Fibroblast of pulmonary artery (primary cell): ENCODE measurements at places on chromosomes 1 and 21.

- no peak for DNase-seq
Observed at GRCh38 chr1:4055294-4055967, 155.4 kb upstream of the C1orf174 start.

- peak; percentile 56 for DNase-seq
Observed at GRCh38 chr1:207925210-207925609, 14.3 kb upstream of the CD34 start.

GRCh38 chr1:220991506-220991905, 112.3 kb downstream of the HLX start:
- no peak for DNase-seq

DNA sequence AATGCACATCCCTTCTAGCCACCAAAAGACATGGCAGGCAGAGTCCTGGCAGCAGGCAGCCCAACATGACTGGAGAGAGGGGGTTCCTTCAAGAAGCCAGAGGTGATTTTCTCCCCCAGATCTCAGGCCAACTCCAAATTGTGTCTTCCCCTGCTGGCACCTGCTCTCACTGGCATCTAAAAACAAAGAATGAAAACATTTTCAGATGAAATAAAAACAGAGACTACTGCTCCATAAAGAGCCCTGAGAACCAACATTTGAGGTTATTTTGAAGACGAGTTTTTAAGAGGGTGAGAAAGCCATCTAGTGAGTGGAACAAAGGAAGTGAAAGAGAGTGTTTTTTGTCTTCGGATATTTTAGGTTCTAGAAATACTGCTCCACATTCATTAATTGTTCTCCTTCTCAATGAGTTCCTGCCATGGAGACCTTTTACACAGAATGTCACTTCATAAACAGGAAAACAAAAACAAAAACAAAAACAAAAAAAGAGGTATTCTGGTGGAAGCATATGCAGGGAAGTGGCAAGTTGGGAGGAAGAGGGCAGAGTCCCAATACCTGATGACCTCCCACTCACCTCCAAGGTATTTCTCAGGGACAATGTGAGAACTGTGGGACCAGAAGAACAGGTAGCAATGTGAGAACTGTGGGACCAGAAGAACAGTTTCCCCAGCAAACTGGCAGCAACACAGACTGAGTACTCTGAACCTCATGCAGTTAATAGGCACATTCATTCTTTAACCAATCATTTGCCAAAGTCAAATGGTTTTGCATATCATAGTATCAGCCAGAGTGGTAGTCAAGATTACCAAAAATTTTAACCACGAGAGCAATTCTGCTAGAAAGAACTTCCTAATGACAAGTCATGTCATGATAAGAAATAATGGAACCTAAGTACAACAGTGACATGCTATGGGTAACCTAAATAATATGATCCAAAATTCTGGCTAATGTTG, 50.0 kb downstream of the KIAA0319L start:
- DNase-seq, result no peak

- DNase-seq, result peak; percentile 67
Observed at GRCh38 chr1:169741666-169742394, 8.0 kb upstream of the SELE start.

DNA sequence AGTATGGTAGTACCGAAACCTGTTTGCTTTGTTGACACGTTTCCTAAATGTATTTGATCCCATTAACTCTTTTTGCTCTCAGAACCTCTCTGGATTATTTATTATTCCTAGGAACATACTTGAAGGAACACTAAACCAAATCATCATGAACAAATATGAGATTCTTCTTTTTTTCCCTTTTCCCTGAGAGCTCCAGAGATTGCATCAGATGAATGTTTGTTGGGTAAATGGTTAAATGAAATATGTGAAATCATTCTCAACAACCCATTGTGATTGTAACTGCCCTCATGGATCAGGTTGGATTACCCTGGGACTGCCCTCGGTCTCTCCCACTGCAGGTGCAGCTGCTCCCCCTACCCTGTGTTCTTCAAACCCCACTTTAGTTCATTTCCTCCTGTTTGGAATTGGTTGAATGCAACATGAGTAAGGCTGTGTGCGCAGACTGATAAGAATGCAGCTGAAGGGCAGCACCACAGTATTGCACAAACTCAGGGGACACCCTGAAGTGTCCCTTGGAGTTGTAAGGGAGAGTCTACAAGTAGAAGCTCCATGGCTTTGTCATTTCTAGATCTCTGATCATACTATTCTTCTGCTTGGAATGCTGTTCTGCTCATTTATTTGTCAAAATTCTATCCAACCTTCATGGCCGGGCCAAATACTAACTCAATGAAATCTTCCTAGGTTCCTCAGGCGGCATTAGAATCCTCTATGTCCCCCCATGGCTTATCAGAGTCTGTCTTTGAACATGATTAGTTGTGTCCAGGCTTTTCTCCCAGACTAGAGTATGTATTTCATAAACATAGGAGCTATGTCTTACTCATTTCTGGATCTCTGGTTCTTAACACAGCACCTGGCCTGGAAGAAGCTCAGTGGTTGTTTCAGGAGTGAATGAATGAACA, 47.1 kb upstream of the NEK2 start:
- DNase-seq, result no peak

- no peak for DNase-seq
Observed at GRCh38 chr21:8992731-8993174, 1528.6 kb upstream of the TPTE start.

GRCh38 chr1:160227034-160227433, 21.9 kb downstream of the PEA15 start:
- DNase-seq, result no peak

GRCh38 chr1:30908696-30909364, at the start of gene SDC3:
Gene SDC3 (minus strand): TSS chr1:30908758. CDS start chr1:30908586, 172 bp downstream.
- DNase-seq, result peak; percentile 42

DNA sequence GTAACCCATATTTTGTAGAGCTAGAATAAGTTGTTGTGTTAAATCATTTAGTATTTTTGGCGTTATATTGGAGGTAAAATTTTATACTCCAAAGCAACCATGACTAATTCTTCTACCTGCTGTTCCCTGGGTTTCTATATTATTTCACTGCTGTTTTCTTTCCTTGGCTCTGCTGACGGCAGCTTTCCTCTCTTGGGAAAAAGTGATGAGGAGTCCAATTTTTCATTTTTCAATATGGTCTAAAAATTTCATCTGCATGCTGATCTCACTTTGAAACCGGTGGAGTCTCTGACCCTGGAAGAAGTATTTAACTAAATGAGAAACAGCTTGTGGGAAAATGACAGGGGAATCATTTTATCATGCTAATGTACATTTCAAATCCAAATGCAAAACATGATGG, 110.2 kb downstream of the IFI44 start:
- no peak for DNase-seq

DNA sequence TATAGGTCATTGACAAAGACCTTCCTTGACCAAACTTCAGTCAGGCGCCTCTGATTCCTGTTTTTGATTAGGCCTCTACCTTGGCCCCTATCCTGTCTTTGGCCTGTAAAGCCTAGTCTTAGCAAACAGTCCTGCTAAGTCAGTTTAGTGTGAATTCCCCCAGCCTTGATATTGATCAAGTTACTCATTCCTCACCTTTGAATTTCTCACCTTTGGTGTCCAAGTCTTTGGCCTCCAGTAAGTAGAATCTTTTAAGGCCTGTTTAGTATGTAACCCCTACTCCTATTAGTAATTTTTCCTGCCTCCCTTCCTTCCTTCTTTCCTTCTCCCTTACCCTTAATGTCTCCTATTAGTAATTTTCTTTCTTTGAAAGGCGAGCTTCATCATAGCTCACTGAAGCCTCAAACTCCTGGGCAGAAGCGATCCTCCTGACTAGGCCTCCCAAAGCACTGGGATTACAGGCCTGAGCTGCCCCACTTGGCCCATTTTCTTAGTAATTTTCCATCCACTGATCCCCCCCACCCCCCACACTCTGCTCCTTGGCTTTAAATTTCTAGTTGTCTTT, 13.0 kb upstream of the ZNF692 start:
- no peak for DNase-seq

DNA sequence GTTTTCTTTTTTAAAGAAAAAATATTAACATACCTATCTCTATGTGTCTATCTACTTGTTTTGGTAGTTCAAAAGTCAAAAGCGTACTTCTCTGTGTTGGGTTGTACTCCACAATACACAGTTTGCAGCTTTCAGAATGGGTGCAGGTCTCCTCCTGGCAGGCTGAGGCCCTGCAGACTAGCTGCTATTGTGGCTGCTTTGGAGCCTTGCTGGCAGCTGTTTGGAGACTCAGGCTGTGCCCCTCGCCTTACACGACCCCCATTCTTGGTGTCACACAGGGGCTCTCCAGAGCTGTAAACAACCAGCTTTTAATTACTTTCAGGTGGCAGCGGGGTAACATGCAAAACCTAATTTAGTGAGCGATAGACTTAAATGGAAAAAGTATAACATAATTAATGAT, 160.4 kb downstream of the DSCAM start:
- no peak for DNase-seq

DNA sequence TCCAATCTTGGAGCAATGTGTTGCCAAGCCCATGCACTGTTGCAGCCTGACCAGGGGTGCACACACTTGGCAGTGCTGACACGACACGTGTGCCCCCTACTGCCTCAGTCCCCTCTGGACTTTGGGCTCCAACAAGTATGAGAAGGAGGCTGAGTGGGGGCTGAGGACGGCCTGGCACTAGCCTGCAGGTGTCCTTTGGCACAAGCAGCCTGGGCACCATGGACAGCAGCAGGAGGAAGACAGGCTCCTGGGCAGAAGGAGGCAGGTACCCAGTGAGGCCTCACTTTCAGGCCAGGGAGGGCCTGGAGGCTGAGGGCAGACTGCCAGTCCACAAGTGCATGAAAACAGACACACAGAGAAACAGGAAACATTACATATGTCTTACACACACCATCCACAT, 1702.9 kb upstream of the B3GALT2 start:
- DNase-seq, result no peak

GRCh38 chr1:245575710-245576109, 420.9 kb downstream of the KIF26B start:
- peak; percentile 48 for DNase-seq

DNA sequence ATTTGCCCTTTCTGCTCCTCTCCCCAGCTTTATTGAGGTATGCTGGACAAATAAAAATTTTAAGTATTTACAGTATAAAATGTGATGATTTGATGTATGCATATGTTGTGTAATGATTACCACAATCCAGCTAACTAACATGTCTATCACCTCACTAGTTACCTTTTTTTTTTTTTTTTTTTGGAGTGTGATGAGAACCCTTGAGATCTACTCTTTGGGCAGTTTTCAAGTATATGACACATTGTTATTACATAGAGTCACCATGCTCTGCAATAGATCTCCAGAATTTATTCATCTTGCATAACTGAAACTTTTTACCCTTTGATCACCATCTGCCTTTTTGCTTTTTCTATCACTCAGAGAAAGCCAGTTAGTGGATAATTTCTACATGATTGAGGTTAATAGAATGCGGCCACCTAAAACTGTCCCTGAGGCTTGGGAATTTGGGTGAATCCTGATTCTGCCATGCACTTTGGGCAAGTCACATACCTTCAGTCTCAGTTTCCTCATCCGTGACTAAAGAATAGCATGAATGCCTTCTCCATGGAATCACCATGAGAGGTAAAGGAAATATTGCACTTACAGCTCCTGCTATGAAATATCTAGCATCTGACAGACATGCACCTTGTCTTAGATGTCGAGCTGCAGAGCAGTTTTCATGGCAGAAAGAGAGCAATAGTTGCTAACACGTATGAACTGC, 295.2 kb downstream of the DISC1 start:
- no peak for DNase-seq

- peak; percentile 38 for DNase-seq
Observed at GRCh38 chr1:228059634-228060457, 22.7 kb upstream of the ARF1 start.

DNA sequence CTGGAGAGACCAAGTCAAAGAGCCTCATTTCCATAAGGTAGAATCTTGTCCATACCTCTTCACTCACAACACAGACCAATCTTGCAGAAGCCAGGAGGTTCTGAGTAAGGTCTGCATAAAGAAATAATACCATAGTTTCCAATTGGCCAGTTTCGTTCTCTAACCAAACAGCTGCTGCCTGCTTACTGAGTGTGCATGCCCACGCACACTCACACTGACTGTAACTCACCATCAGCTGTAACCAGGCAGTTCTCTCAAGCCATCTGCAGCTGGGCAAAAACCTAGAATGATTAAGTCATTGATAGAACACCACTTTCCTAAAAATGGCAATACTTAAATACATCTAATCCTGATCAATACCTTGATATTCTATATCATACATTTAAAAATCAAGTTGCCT, 106.6 kb upstream of the VAV3 start:
- DNase-seq, result no peak

- no peak for DNase-seq
Observed at GRCh38 chr1:184558691-184559090, 171.9 kb downstream of the C1orf21 start.

GRCh38 chr1:214370615-214371014, 89.7 kb downstream of the SMYD2 start:
- DNase-seq, result no peak

DNA sequence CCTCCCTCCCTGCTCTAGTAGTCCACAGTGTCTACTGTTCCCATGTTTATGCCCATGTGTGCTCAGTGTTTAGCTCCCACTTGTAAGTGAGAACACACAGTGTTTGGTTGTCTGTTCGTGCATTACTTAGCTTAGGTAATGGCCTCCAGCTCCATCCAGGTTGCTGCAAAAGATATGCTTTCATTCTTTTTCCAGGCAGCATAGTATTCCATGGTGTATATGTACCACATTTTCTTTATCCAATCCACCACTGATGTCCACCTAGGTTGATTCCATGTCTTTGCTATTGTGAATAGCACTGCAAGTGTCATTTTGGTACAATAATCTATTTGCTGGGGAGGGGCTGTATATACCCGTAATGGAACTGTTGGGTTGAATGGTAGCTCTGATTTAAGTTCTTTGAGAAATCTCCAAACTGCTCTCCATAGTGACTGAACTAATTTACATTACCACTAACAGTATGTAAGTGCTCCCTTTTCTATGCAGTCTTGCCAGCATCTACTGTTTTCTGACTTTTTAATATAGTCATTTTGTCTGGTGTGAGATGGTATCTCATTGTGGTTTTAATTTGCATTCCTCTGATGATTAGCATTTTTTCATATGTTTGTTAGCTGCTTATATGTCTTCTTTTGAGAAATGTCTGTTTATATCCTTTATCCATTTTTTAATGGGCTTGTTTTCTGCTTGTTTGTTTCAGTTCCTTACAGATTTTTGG, 191.9 kb upstream of the DMRTA2 start:
- DNase-seq, result no peak

DNA sequence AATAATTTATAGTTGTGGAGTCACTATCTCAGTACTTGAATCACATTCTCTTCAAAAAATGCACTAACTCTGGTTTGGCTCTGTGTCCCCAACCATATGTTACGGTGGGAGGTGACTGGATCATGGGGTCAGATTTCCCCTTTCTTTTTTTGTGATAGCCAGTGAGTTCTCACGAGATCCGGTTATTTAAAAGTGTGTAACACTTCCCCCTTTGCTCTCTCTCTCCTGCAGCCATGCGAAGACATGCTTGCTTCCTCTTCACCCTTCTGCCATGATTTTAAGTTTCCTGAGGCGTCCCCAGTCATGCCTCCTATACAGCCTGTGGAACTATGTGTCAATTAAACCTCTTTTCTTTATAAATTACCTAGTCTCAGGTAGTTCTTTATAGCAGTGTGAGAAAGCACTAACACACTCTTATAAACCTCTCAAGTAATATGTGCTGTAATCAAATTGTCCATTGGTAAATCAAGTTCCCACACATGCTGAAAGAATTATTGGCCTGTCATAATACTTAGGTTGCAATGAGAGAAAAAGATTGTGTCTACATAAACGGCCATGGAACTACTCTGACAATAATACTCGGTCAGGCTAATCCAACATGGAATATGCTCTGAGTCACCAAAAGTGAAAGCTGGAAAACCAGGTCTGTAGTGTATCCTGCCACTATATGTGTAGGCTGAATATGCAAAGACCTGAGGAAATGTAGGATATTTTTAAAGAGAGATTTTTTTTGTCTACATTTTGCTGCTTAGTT, 107.5 kb downstream of the SLC44A5 start:
- no peak for DNase-seq
